ENCODE measurements at places on chromosomes 11 and 22.

GRCh38 chr11:71490731-71491390, 36.2 kb upstream of the KRTAP5-7 start:
- no peak for DNase-seq

GRCh38 chr11:95100856-95101507, 11.3 kb downstream of the ENDOD1 start:
- DNase-seq: no peak

DNA sequence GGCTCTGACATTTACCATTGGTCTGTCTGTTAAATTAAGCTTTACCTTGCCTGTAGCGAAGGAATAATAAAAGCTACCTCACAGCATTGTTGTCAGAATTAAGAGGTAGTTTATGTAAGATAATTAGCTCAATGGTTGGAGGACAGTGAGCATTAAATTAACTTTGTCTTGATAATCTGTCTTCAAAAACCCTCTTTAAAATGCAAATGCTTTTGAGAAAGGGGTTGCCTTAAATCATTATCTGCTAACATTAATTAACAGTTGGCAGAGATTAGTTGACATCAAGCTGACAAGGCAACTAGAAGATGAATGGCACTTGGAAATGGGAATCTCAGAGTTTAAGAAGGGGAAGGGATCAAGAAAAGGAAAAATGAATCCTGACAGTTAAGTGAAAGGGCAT, 761.1 kb upstream of the ARHGAP42 start:
- no peak for DNase-seq

DNA sequence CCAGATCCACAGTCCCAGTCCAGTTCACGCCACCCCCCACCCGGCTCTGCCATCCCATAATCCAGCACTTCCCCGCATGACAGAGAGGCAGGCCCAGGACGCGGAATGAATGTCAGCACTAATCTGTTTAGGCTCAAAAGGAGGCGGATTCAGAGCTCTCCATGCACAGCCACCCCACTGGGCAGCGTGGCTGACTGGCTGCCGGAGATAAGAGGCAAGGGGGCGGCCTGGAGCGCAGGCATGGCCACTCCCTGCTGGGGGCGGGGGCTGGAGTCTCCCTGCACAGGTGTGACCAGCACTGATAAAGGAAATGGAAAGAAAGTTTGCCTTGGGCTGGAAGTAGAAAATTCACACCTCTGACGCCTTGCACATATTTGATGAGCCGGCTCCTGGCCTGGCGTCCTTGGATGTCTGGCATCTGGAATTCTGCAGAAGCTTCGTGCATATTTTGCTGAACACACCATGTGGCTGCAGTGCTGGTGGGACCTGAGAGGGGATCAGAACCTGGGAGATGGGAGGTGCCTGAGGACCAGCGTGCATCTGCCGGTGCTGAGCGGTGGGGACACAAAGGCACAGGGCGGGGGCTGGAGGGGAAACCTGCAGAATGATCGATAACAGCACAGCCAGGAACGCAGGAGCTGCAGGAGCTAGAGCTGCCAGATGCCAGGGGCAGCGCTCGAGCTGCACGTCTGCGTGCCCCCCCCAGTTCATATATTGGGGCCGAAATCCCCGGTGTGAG, 344.4 kb downstream of the CTTN start:
- peak; percentile 90 for DNase-seq

- no peak for DNase-seq
Observed at GRCh38 chr22:50439314-50439870, 35.4 kb downstream of the SBF1 start.

- peak; percentile 49 for DNase-seq
Observed at GRCh38 chr22:39303358-39303757, 16.1 kb downstream of the RPL3 start.

DNA sequence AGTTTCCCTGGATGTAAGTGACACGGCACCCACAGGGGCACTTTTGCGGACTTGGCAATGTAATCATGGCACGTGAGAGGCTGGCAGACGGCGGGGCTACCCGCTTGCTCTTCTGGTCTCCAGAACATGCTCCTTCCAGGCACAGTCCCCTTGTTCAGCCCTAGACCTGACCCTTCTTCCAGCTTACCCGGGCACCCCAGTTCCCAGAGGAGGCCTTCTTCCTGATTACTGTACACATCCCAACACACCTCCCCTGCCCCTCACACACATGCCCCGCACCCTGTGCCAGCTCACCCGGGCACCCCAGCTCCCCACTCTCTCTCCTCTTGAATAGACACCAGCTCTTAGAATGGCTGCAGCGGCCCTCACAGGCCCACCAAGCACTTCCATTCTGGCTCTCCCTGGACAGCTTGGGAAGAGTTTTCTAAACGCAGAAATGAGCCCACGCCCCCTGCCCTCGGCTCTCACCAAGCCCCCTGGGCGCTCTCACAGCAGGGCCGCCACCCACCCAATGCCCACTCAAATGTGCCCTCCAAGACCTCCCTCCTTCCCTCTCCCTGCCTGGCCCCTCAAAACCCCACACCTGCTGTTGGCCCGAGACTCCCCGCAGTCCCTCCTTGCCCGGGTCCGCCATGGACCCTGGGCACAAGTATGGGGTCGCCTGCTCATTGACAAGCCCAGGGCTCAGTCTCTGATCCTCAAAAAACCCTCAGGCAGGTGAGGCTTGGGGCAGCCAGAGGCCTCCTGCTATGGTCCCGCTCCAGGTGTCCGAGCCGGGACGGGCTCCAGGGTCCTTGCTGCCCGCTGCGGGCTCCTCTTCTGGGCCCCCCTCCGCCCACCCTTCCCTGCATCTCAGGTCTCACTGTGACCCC, 88.5 kb downstream of the WNT7B start:
- no peak for DNase-seq

GRCh38 chr11:107951155-107951554, 22.9 kb downstream of the RAB39A start:
- no peak for DNase-seq

DNA sequence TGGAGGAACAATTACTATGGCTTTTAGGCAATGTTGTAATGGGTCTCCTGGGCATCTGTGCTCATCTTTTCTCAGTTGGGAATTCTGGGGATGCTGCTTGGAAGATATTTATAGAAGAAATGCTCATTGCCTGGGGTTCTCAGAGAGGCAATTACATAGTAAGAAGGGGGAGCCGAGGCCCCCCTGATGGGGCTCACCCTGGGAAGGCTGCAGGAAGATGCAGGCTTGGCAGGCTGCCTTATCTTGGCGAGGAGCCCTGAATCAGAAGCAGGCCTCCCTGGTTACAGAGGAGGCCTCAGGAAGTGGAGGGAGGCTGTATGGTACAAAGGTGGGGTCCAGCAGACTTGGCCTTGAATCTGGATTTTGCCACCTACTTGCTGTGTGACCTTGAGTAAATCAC, 60.6 kb upstream of the CRYBB3 start:
- no peak for DNase-seq

- DNase-seq: no peak
Observed at GRCh38 chr22:40054486-40054885, 59.7 kb downstream of the FAM83F start.

DNA sequence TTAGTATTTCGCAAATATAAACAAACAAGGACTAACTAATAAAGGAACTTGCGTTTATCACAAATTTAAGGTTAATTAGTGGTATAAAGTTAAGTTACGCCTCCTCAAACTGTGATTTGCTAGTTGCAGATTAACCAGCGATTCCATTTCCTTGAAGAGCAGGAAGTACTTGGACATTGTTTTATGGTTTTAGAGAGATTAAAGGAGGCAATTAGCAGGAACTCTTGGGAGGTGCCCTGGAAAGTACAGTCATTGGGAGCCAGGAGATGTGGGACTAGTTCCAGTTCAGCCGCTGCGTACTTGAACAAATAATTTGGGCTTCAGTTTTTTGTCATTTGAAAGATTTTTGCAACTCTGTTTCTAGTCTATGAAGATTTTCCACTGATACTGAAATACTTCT, 3.3 kb downstream of the FAM118B start:
- no peak for DNase-seq

GRCh38 chr22:20215742-20216141, 52.4 kb downstream of the RTN4R start:
- no peak for DNase-seq

GRCh38 chr22:38202437-38203089, 769 bp downstream of the MAFF start:
- peak; percentile 75 for DNase-seq

- no peak for DNase-seq
Observed at GRCh38 chr11:88169471-88169870, 5.8 kb downstream of the RAB38 start.

DNA sequence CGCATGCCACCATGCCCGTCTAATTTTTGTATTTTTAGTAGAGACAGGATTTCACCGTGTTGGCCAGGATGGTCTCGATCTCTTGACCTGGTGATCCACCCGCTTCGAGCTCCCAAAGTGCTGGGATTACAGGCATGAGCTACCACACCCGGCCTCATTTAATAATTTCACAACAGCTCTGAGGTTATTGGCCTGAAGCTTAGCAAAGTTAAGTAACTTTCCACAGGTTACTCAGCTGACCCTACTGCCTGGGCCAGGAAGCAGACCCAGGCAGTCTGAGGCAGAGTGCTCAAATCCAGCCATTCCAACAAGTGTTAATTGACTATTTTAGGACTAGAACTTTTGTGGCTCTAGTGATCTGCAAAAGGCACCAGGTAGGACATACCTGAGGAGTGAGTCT, 52.2 kb upstream of the L3MBTL2 start:
- no peak for DNase-seq

DNA sequence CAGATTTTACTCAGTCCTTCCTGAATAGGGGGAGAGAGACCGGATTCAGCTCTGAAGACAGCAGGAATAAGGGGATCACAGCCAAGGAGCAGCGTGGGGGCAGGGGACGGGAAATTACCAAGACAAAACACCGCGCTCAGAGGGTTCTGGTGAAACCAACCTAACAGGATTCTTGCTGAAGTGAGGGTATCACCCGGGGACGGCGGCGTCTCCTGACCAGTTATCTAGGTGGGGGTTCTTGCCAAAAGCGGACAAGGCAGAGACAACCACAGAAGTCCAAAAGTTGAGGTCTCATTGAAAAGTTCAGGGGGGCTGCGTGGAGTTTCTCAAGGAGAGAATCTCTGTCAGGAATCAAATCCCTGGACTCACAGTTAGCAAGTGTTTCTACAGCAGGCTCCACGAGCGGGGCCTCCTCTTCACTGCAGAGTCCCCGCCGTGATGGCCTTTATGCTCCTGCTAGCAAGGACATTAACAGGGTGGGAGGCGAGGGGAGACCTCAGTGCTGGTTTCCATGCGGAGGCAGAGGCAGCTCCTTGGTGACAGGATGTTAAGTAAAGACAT, 291.0 kb downstream of the BRD1 start:
- DNase-seq: peak; percentile 92

DNA sequence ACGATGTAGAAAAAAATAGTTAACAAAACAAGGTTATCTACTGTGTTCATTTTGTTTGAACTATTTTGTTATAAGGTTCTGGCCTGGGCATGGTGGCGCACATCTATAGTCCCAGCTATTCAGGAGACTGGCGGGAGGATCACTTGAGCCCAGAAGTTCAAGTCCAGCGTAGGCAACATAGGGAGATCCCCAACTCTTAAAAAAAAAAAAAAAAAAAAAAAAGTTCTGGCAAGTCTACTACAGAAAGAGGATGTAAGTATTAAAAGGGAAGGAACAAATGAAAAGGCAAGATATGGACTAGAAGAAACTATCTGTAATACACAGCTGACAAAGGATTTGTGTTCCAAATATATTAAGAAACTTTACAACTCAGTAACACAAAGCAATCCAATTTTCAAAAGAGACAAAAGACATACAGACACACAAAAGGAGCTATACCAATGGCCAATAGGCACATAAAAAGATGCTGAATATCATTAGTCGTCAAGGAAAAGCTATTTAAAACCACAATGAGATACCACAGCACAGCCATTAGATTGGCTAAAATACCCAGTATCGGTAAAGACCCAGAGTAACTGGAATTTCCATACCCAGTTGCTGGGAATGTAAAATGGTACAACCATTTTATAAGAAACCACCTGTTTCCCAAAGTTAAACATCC, 27.4 kb downstream of the RRAS2 start:
- no peak for DNase-seq

DNA sequence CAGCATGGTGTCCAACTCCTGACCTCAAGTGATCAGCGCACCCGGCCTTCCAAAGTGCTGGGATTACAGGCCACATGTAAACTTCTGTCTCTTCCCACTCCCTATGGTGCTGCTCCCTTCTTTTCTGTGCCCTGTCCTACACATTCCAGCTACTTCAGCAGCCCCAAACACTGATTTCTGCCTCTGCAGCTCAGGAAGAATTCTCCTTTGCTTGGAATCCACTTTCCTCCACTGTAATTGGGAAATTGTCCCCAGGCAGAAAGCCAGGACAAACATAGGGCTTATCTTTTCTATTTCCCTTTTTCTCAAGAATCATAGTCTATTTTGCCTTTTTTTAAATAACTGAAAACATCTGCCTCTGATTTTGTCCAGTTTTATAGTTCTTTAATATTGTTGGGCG, 21.3 kb upstream of the DRG1 start:
- no peak for DNase-seq

- peak; percentile 55 for DNase-seq
Observed at GRCh38 chr11:69374110-69374945, 80.4 kb downstream of the MYEOV start.

DNA sequence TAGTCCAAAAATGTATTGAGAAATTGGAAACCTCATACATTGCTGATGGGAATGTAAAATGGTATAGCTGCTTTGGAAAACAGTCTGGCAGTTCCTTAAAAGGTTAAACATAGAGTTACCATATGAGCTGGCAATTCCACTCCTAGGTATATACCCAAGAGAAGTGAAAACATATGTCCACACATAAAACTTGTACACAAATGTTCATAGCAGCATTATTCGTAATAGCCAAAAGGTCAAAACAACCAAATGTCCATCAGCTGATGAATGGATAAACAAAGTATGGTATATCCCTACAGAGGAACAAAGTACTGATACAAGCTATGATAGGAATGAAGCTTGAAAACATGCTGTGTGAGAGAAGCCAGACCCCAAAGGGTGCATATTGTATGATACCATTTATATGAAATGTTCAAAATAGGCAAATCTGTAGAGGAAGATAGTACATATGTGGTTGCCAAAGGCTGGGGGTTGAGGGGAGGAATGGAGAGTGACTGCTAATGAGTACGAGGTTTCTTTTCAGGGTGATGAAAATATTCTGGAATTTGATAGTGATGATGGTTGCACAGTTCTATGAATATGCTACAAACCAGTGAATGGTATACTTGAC, 85.8 kb downstream of the ZBTB16 start:
- no peak for DNase-seq

Measured in ELF-1 (cell line).